ENCODE measurements at places on chromosomes 12 and 14. TPM values are rescaled to one million over a fixed set of nuclear protein-coding genes. Genes with fewer than 3 reads are reported as not detected.
A peak's percentile ranks its signal among the peaks of the same experiment; 100 is the strongest.

Gene ARHGAP9
- total RNA-seq, result 102 TPM

DNA sequence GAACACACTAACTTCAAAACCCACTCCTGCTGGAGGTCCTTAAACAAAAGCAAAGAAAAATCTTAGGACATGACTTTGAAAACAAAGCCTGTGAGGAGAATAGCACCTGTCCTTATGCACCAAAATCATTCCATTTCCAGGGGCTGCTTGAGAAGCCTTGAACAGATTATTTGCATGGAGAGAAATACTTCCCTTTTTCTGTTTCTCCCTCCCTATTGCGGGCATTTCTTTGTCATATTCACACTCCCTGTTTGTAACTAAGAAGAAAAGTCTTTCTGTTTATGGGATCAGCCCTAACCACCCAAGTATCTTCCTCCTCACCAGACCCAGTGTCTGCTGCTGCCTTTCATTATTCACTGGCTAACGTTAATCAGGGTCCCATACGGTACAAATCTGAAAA is 218.8 kb downstream of the DPF3 start:
- no peaks in the 10 kb centered on the region for H3K4me1 ChIP-seq
- no peak for DNase-seq
- H3K4me3 ChIP-seq, result no peak overlapping the region
- H3K36me3 ChIP-seq, result peaks cover 28% of the 10 kb centered on the region
- H3K27ac ChIP-seq, result no peak overlapping the region
- H3K27me3 ChIP-seq, result peaks cover 5% of the 10 kb centered on the region

Gene SYNDIG1L
- total RNA-seq, result not detected

DNA sequence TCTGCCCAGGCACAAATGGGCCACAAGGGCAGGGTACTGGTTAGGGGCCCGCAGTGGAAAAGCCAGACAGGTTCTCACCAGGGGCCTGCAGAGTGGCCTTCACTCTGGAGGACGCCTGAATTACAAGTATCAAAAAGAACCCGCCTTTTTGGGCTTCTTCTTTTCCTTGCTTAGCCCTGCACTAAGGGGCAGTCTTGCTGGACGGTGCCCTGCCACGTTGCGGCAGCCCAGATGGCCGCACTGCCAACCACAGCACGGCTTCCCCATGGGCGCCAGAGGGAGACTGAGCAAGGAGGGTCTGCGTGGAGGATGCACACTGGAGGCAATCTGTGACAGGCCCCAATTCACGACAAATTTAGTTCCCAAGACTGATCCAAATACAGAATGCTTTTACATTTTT is 18.3 kb upstream of the CDK2AP1 start:
- peaks cover 18% of the 10 kb centered on the region for H3K36me3 ChIP-seq
- peaks cover 7% of the 10 kb centered on the region for H3K4me1 ChIP-seq
- no peak for DNase-seq
- H3K27ac ChIP-seq, result no peak overlapping the region
- H3K4me3 ChIP-seq, result no peak overlapping the region
- no peaks in the 10 kb centered on the region for H3K27me3 ChIP-seq

Gene MSRB3
- total RNA-seq, result not detected

Gene ESPL1
- 61.2 TPM for total RNA-seq

- DNase-seq, result no peak
- no peaks in the 10 kb centered on the region for H3K27me3 ChIP-seq
- no peaks in the 10 kb centered on the region for H3K36me3 ChIP-seq
- no peak overlapping the region for H3K27ac ChIP-seq
These were observed 55.4 kb downstream of the CCER1 start for GRCh38 chr12:90899456-90900182.

Gene MANSC4
- total RNA-seq, result not detected

DNA sequence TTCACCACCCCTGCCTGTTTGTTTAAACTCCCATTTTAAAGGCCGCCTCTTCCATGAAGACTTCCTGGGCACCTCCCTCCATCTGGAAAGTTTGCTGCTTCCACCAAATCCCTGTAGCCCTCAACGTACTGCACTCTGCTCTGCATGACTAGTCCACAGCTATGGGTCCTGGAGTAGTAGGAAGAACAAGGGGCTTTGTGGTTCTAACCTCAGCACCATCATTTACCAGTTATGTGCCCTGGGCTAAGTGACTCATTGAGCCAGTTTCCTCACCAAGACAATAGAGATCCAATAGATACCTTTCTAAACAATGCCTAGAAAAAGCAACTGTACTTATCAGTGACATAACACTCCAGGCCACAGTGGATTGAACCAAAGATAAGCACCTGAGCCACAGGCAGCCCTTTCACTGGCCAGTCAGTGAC is 8.5 kb upstream of the LTBP2 start:
- peak overlapping the region; percentile 40 for H3K4me3 ChIP-seq
- no peak for DNase-seq
- H3K4me1 ChIP-seq, result peaks cover 55% of the 10 kb centered on the region

Gene TAS2R13
- total RNA-seq, result 0.96 TPM

- no peak for DNase-seq
- H3K4me3 ChIP-seq, result no peak overlapping the region
- no peak overlapping the region for H3K27ac ChIP-seq
- no peaks in the 10 kb centered on the region for H3K4me1 ChIP-seq
These were observed 233.3 kb upstream of the FLRT2 start for GRCh38 chr14:85296456-85297210.

GRCh38 chr12:1587927-1588574 is 6.3 kb downstream of the FBXL14 start:
- peaks cover 2% of the 10 kb centered on the region for H3K27me3 ChIP-seq
- no peak overlapping the region for H3K4me3 ChIP-seq
- peaks cover 58% of the 10 kb centered on the region for H3K4me1 ChIP-seq

DNA sequence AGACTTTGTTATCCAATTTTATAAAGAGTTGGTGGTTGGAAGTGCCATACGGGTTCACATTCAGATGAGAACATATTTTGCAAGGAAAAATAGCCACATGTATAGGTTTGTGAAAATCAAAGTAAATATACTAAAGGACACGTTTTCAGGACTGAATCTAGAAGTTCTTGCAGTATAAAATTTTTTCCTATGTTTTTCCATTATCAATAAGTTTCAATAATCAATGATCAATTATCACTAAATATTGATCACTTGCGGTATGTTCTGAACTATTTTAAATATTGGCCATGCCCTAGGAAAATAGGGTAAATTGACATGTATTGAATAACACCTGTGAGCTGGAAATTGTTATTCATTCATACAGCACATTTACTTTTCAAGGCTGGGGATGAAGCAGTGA is 25.9 kb downstream of the ALG10B start:
- no peaks in the 10 kb centered on the region for H3K27me3 ChIP-seq
- no peaks in the 10 kb centered on the region for H3K36me3 ChIP-seq
- no peak for DNase-seq
- H3K27ac ChIP-seq, result no peak overlapping the region
- no peak overlapping the region for H3K4me3 ChIP-seq

Gene MMP14
- 1.5 TPM for total RNA-seq

Gene BBOF1
- 0.51 TPM for total RNA-seq

Gene GRIP1
- total RNA-seq, result not detected

GRCh38 chr14:27222671-27223070 is 624.8 kb upstream of the NOVA1 start:
- no peak overlapping the region for H3K27ac ChIP-seq
- H3K27me3 ChIP-seq, result no peaks in the 10 kb centered on the region
- no peak for DNase-seq
- no peak overlapping the region for H3K4me3 ChIP-seq

DNA sequence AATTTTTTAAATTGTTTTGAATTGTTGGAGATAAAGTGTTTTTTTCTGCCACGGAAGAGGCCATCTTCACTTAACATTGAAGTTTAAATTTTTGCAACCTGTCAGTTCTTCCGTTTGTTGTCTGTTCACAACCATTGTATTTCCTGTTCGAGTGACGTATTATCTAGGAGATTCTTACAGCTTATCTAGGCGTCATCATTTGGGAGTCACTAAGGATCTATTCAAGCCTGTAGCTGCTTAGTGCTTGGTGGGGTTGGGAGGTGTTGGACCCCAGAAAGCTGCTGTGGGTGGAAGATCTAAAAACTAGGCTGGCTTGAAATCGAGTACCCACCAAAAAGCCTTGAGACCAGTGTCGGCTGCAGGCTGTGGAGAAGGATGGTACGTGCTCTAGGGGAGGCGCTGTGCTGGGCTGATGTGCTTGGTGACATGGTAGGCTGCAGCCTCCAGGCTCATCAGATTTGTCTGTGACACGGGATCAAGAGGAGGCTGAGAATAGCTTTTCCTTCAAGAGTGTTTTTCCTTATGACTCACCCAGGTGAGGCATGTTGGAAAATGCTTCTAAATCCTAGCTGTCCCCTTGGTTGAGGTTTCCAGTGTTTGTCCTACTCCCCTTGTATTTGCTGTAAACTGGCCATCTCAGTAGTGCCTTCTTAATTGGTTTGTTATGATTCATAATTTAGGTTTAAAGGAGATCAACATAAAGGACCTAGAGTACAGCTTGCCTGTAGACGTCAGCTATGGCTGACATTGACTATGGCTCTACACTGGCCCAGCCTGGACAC is 57.8 kb downstream of the ATG14 start:
- peak overlapping the region; percentile 93 for H3K27ac ChIP-seq
- H3K4me1 ChIP-seq, result peaks cover 35% of the 10 kb centered on the region
- H3K36me3 ChIP-seq, result peaks cover 23% of the 10 kb centered on the region
- H3K27me3 ChIP-seq, result no peaks in the 10 kb centered on the region
- DNase-seq, result no peak

Gene PROX2
- total RNA-seq, result not detected

Gene POLE
- total RNA-seq, result 168 TPM

Gene IFT81
- total RNA-seq, result 0.91 TPM

Gene AJUBA
- total RNA-seq, result 1.8 TPM

Gene SOAT2
- not detected for total RNA-seq

Gene MMP17
- 0.39 TPM for total RNA-seq

- no peak overlapping the region for H3K4me3 ChIP-seq
- H3K27me3 ChIP-seq, result peaks cover 19% of the 10 kb centered on the region
- H3K27ac ChIP-seq, result no peak overlapping the region
- H3K4me1 ChIP-seq, result peaks cover 11% of the 10 kb centered on the region
- no peak for DNase-seq
These were observed 86.5 kb downstream of the PAPOLA start for GRCh38 chr14:96588410-96589257.

DNA sequence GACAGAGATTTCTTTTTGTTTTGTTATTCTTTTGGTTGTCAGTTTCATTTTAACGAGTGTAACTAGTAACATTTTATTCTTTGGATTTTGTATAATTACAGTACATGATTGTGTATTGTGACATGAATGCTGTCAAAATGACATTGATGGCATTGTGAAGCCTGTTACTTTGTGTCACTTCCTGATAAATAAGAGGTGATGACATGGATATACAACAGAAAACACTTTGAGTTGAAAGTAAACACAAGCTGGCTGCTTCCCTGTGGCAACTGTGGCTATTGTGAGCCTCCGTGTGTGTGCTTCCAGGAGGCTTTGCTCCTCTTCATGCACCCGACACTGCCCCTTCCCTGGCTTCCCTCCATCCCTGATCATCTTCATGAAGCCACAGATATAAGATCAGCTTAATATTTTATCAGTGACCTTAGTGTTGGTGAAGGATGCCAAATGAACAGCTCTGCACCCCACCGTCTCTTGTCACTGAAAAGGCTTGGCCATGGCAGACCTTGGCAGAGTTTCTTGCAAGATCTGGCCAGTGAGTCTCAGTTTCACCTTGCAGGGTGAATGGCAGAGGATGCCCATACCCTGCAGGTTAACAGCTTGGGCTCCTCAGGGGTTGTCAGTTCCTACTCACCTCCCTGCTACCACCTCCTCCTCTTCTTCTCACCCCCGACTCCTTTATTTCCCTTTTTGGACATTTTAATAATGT is 191.9 kb downstream of the EPS8 start:
- no peaks in the 10 kb centered on the region for H3K4me1 ChIP-seq
- H3K4me3 ChIP-seq, result no peak overlapping the region
- no peak for DNase-seq
- peaks cover 2% of the 10 kb centered on the region for H3K27me3 ChIP-seq

DNA sequence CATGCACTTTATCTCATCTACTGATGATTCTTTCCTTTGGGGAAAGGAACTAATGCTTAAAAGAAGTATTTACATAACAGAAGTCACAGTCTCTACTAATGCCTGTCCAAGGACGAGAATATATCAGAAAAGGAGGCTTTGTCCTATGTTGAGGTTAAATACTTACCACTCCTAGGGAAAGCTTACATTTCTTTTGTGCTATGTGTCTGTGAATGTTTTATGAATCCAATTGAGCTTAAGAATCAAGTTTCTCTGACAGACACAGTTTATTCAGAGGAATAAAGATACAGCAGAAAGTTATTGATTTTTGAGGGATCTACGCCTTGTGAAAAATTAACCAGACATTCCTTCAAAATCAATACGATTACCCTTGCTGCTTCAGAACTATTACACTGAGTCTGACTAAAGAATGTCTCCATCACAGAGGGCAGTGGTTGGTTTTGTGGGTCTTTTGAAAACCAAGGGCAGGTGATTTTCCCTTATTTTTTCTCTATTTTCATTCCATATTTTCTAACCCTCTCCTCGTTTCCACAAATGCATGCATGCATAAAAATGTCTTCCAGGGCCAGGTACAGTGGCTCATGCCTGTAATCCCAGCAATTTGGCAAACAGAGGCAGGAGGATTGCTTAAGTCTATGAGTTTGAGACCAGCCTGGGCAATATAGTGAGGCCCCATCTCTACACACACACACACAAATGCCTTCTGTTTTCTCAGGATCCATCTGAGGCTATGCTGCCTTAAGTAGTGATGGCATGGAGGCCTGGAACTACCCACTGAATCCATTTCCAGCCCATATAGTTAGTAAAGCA is 1095.1 kb downstream of the GALC start:
- no peak overlapping the region for H3K4me3 ChIP-seq
- H3K36me3 ChIP-seq, result no peaks in the 10 kb centered on the region
- no peak overlapping the region for H3K27ac ChIP-seq
- no peaks in the 10 kb centered on the region for H3K4me1 ChIP-seq
- no peak for DNase-seq

DNA sequence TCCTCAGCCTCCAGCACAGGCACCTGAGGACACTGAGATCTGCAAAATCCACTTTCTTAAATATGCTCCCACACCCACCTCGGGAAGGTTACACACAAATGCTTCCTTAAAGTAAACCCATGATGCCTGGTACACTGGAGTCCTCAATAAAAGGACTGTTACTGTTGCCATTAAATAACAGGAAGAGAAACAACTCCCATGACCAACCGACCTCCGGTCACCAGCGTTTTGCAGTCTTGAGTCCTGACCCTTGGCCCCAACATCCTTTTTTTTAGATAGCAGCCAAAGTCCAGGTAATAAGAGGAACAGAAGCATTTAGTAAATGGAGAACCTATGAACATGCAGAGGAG is 42.4 kb downstream of the ITPK1 start:
- H3K4me1 ChIP-seq, result peaks cover 25% of the 10 kb centered on the region
- peaks cover 2% of the 10 kb centered on the region for H3K27me3 ChIP-seq
- DNase-seq, result no peak
- no peak overlapping the region for H3K4me3 ChIP-seq
- no peaks in the 10 kb centered on the region for H3K36me3 ChIP-seq
- no peak overlapping the region for H3K27ac ChIP-seq

- H3K4me1 ChIP-seq, result no peaks in the 10 kb centered on the region
- H3K4me3 ChIP-seq, result no peak overlapping the region
These were observed 197.2 kb downstream of the KIF26A start for GRCh38 chr14:104335611-104336010.

Gene ALX1
- not detected for total RNA-seq
